ENCODE measurements at places on chromosomes 3 and 15.

- no peak for DNase-seq
Observed at GRCh38 chr3:42690766-42691680, 5.7 kb downstream of the KLHL40 start.

DNA sequence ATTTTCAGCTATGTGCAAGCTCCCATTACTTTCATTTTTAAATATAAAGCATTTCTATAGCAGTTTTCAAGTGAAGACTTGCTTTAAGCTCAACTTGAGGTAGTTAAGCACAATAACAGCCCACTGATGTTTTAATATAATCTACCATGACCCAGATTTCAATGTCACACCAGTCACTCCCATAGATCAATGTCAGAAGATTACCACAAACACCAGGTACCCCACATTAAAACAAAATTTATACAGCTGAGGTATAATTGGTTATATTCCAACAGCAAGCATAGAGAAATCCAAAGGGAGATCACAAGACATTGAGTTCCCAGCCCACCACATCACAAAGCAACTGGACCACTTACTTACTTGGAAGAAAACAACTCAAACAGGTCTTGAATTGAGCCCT is 22.8 kb downstream of the GTPBP8 start:
- DNase-seq: no peak

DNA sequence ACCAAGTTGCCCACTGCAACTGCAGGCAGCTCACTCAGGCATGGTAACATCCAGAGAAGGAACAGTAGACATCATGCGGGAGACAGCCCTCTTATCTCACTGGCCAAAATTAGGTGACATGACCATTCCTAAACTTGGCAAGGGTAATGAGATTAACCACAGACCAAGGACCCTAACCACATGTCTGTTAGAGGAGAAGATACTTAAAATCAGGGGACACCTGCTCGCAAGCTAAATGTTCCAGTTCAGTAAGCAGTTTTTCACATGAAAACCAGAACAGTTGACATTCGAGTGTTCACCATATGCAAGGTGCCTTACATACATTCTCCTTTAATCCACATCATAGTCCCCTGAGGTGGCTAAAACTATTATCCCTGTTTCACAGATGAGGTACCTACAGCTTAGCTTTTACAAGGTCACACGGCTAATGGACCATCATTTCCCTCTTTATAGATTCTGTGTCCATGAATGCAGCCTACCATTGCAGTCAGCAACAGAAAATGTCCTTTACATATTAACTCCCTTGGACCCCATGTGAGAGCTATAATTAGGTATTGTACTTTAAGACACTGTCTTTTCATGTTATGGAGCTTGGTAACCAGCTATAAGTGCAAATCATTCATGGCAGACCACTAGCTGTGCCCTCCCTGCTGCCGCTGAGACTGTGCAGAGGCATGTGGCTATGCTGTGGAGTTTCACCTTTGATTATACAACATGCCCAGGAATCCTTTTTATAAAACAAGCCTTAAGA is 154.1 kb downstream of the LIPC start:
- DNase-seq: no peak

DNA sequence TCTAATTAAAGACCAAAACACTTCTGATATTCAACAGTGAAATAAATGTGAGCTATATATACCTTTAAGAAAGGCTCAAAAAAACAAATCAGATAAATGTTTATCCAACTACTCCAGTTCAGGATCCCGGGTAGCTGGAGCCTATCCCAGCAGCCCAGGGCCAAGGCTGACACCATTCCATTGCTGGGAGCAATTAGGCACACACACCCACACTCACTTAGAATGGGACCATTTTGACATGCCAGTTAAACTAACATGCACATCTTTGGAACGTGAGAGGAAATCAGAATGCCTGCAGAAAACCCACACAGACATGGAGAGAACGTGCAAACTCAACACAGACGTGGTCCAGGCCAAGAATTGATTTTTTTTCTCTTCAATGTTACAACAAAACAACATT is 30.0 kb upstream of the PLSCR4 start:
- no peak for DNase-seq

- DNase-seq: no peak
Observed at GRCh38 chr3:184659797-184660301, 52.0 kb downstream of the MAGEF1 start.

- DNase-seq: no peak
Observed at GRCh38 chr15:73075160-73075859, 23.0 kb downstream of the NEO1 start.

GRCh38 chr3:40719660-40720287 is 195.0 kb downstream of the ZNF621 start:
- no peak for DNase-seq

DNA sequence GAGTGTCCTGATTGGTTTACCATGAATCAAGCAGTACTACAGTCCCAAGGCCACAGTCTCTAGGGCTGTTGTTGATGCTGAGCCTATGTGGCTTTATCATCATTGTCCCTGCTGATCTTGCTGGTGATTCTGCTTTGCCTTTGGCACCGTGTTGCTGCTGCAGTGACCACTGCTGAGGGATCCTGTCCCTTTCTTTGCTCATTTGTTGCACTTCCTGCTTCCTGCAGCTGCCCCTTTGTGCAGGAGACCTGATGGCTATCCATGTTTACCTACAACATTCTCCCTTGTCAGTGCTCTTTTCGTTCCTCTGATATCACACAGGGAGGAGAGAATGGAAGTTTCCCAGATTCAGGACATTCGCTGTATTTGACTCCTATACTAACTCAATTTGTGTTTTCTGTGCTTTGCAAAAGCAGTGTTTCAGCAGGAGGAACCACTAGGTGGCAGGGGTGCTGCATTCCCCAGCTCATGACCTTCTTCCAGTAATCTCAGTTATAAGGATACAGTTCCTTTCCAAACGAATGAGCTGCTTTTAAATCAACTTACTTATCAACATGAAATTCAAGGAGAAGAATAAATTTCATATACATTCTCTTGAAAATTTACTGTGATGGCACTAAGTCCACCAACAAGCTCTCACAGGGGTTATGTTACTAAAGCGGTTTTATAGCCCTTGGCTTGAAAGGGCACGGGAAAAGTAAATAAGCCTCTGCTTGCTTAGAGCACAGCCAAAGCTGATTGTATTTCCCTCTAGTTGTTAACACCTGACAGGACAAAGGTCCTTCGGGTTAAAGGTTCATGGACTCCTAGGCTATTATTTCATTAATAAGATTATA is 9.7 kb upstream of the THUMPD3 start:
- no peak for DNase-seq

GRCh38 chr3:169083163-169083562 is 580.3 kb downstream of the MECOM start:
- DNase-seq: no peak

GRCh38 chr15:45662375-45662774 is 27.5 kb downstream of the SQOR start:
- no peak for DNase-seq

DNA sequence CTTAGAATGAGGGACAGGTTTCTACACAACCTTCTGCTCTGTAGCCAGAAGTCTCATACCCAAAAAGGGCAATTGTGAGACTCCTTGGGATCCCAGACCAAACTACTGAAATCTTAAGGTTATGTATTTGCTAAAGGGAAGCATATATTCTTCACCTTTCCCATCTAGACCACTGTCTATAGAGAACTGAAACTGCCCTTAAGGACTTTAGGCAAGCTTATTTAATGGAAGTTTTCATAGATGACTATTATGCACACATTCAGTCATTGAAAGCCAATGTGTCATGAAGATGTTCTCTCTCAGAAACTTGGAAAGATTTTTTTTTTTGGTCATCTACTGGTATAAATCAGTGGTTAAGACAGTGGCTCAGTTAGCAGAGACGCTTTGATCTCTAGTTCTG is 365.3 kb downstream of the MCTP2 start:
- DNase-seq: no peak

DNA sequence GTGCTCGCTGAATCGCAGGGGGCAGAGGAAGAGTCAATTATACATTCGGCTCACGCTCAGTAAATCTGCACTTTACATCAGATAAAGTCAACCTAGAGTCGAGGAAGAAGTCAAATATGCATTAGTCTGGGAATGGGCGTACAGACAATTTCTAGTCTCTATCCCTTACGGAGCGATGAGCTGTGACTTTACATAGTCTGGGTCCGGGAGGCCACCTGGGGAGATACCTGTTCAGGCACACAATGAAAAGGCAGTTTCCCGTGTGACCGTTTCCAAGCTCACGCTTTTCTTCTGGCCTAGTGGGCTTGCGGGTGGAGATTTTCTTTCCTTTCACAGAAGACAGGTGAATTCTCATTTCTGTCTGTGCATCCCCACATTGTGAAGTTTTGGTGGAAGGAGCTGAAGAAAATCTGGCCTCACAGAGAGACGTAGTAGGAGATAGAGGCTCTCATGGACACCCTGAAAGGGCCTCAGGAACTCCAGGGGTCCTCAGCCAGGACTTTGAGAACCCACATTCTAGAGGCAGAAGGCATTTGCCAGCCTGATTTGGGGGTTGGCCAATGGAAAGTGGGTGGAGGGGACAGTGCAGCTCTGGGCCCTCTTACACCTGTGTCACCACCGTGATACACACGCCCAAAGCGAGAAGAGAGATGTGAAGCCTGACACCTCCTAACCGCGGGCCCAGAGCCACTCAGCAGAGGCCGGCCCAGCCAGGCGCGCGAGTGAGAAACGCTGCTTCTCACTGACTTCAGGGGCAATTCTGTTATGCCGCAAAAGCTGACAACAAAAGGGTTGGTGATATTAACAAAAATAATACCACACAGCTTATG is 10.7 kb upstream of the OCA2 start:
- no peak for DNase-seq

- DNase-seq: no peak
Observed at GRCh38 chr3:167973901-167974300, 121.8 kb downstream of the GOLIM4 start.

DNA sequence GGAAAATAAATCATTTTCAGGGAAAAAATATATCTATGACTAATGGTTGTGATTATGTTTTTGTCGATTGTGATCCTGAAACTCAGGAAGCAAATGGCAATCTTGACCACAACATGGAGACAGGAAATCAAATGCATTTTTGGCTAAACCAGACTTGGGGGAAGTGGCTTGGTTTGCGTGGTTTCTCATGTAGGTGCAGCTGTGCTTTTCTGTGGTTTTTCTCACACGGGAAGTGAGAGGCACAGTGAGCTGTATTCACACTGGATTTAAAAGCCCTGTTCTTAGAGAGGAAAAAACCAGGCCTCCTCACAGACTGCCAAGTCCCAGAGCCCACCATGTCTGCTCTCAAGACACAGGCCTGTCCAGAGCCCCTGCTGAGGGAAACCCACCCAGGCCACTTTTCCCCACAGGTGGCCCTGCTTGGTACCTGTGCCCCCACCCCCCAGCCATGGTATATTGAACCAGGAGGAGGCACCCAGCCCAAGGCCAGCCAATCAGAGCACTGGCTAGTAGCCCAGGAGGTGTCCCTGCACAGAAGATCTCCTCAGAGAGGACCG is 46.1 kb downstream of the BTD start:
- DNase-seq: peak; percentile 97
